Globus pallidus (tissue), 1 donor: ENCODE measurements at places on chromosomes 6 and 20.
A peak's percentile ranks its signal among the peaks of the same experiment; 100 is the strongest.

DNA sequence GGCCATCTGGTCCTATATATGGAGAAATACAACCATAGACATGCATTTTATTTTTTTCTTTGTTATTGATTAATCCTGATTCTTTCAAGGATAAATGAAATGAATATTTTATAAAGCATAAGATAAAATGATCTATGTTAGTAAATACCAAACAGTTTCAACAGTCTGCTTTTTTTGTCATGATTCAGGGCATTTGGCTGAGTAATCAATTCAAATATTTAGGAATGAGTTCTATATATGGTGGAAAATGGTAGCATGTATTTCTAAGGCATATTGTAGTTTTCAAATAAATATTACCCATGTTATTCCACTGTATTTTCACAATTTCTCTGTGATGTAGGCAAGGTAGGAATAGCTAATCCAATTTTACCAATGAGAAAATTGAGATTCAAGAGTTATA, 287.5 kb upstream of the FKBP1C start:
- no peak for DNase-seq

- no peak for DNase-seq
Measured at GRCh38 chr20:20333866-20334265, 34.0 kb upstream of the INSM1 start.

DNA sequence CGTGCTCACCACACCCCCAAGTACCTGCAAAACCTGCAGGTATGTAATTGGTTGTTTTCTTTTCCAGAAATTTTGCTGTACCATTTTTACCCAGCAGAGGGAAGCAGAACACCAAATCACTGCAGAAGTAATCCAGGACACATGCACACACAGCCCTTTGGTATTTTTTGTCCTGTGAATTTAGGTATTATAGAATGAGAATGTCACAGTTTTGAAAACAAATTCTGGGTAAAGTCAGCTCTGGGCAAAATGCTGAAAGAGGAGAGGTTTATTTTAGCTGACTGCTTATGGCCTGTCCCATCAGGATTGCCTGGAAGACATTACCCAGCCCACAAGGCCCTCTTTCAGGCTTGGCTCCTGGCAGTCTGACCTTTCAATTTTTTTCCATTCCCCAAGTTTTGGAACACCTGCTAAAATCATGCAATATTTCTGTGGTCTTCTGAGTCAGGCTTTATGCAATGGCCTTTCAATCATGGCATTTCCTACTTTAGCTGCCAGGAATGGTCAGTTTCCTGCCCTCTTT, 3.5 kb upstream of the EFHC1 start:
- DNase-seq: peak; percentile 54

DNA sequence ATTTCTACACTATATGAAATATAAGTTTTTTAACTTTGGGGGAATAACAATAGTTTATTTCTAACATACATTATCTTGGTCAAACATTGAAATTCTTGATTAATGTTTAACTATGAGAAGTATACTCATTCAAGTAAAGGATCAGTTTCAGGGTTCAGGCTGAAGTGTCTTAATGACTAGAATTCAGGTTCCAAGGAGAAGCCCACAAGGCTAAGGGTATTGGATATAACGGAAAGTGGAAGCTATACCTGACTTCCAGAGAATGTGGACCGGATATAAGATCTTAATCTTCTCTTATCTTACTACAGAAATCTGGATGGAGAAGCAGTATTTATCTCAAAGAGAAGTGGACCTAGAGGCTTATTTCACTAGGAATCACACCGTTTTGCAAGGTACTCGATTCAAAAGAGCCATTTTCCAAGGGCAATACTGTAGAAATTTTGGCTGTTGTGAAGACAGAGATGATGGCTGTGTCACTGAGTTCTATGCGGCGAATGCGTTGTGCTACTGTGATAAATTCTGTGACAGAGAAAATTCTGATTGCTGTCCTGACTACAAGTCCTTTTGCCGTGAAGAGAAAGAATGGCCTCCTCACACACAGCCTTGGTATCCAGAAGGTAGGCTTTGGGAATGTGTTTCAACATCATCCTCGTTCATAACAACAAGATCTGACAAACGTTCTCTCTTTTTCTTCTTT, at the start of gene TINAG:
TSS of gene TINAG (plus strand) at position 153 of the 697 bp plus-strand sequence. CDS start at position 263, 110 bp downstream.
- DNase-seq: no peak

DNA sequence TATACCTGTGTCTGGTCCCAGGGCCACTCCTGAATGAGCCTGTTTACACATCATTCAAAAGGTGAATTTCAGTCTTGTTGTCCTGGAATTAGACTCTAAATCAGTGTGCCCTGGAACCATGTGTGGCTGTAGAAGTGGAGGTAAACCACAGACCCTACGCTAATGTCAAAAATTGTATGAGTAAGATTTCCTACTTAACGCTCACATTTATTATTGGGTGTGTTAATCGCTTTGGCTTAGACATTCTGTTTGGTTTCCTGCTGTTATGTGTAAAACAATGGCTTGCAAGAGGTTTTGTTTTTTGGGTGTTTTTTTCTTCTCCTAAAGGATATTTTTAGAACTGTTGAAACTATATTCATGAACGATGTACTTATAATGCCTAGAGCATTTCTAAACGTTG, 19.3 kb downstream of the PLCB1 start:
- no peak for DNase-seq

GRCh38 chr6:5308066-5308465, 46.8 kb downstream of the FARS2 start:
- DNase-seq: no peak

DNA sequence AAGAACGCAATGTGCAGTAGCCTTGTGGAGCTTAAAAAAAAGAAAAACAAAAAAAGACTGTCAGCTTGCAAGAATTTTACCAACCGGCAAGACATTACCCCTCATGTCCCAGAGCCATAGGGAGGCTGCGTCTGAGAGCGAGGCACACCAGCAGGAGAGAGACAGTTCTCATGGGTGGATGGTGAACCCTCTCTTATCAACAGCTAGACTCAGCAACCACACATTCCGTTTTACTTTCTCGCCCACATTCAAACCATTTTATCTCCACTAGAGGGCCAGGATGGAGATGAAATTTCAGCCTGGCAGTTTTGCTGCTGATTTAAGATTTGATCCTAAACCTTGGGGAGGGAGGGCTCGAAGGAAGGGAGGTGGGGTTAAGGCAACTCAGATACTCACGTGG, 247.0 kb downstream of the ATXN1 start:
- peak; percentile 56 for DNase-seq

DNA sequence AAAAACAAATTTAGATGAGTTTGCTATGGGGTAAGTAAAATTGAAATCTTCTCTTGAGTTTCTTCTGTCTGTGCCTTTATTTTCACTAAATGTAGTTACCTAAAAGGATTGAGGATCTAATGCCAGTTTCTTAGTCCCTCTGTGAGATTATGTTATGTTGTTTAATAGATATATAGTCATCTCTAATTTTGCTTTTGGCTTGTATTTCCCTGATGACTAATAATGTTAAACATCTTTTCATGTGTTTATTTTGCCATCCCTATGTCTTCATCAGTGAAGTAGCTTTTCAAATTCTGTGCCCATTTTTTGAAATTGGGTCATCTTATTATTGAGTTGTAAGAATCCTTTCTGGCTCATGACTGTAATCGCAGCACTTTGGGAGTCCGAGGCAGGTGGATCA, 13.7 kb downstream of the QRSL1 start:
- no peak for DNase-seq

GRCh38 chr20:34260208-34260942, 19.2 kb downstream of the ASIP start:
- DNase-seq: no peak

GRCh38 chr20:63093966-63094766, 87.4 kb upstream of the BHLHE23 start:
- DNase-seq: no peak

DNA sequence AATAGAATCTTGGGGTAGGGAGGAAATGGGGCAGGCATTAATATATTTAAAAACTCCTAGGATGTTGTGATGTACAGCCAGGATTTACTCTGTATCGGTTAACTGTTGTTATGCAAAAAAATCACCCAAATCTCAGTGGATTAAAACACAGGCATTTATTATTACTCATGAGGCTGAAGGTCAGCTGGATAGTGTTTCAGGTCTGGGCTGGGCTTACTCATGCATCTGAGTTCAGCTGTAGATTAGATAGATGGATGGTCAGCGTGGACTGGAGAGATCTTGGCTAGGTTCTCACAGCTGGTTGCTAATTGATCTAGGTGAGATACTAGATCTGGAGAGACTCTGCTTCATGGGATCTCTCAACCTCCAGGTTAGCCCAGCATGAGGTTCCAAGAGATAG, 131.4 kb downstream of the BTBD3 start:
- no peak for DNase-seq

GRCh38 chr6:39558079-39558478, 167.1 kb downstream of the KIF6 start:
- DNase-seq: no peak

- no peak for DNase-seq
Measured at GRCh38 chr6:93849857-93850256, 430.5 kb upstream of the EPHA7 start.

GRCh38 chr6:138991206-138991605, 3.2 kb upstream of the REPS1 start:
- DNase-seq: no peak

- no peak for DNase-seq
Measured at GRCh38 chr6:8414844-8415243, 20.5 kb downstream of the SLC35B3 start.

- DNase-seq: no peak
Measured at GRCh38 chr6:3740551-3741476, 10.7 kb downstream of the PXDC1 start.

GRCh38 chr20:60055740-60056139, 97.5 kb downstream of the CDH26 start:
- DNase-seq: peak; percentile 57

- DNase-seq: no peak
Measured at GRCh38 chr20:6069669-6070068, 15.8 kb upstream of the LRRN4 start.

DNA sequence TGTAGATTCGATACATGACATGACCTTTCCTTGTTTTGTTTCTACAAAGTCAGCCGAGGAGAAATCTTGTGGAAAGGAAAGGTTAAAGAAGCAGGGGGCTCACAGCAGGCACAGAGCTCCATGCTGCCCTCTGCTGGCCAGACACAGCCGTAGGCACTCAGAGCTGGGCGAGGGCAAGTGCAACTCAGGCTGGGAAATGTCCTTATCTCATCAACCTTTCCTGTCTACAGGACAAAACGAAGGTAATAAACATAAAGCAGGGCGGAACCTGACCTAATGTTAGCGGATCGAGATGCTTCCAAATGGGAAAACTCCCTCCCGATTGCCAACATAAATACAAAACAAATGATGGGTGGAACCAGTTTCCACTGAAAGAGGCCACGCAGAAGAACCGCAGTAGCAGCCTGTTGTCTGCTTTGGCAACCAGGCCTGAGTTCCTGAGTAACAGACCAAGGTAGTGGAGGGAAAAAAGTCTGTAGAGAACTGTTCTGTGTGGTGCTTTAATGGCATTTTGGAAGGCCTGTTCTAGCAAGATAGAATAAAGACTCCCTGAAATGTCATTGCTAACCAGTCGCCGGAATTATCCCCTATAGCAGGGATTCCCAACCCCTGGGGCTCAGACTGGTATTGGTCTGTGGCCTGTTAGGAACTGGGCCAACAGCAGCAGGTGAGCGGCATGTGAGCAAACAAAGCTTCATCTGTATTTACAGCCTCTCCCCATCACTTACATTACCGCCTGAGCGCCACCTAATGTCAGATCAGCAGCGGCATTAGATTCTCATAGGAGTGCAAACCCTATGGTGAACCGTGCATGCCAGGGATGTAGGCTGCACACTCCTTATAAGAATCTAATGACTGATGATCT, 85.2 kb downstream of the MBOAT1 start:
- peak; percentile 66 for DNase-seq

DNA sequence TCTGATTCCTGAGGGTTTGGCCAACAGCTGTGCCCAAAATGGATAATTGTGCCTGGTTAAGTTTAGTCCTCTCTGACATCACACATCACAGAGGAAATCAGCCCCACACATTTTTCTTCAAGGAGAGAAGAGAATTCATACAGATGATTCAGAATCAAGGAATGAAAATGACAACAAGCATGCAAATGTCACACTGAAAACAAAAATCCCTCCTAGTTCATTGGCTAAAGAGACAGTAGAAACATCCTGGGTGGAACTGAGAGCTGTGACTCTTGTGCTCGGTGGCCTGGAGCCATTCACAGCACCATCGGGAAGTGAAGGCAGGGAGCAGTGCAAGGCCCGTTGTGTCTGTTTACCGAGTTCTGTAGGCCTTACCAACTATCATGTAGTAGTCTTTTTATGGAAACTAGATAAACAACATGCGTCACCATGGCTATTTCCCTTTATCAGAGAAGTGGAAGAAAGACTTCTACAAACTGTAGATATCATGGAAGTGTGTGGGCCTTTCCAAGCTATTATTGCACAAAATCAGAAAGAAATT, 81.7 kb upstream of the TENT5A start:
- no peak for DNase-seq

GRCh38 chr6:13508711-13509705, 21.6 kb upstream of the GFOD1 start:
- no peak for DNase-seq

DNA sequence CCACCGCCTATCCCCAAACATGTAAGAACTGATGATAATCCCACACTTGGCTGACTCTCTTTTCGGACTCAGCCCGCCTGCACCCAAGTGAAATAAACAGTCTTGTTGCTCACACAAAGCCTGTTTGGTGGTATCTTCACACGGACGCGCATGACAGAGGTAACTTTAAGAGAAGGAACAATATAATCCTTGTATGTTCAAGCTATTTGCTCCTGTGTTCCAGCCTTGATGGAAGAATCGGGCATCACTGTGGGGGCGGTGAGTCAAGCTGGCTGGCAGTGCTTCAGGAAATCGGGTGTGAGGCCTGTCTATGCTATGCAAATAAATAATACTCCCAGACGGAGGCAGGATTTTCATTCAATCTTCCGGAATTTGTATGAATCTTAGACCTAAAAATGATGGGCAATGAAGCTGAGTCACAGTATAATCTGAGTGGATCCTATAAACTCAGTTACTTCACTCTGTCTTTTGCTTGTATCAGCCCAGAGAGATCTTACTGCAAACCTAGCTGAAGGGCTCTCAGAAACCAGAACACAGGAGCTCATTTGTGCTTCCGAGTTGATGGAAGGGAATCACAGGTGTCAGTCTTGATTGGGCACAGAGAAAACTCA, 45.2 kb upstream of the NT5E start:
- DNase-seq: no peak

- DNase-seq: no peak
Measured at GRCh38 chr20:36091561-36092397, 62.8 kb upstream of the EPB41L1 start.

GRCh38 chr6:151536188-151536479, 42.3 kb downstream of the CCDC170 start:
- no peak for DNase-seq

GRCh38 chr6:105058846-105059245, 101.9 kb downstream of the LIN28B start:
- DNase-seq: no peak

GRCh38 chr6:148134592-148134991, 208.0 kb upstream of the SASH1 start:
- no peak for DNase-seq

DNA sequence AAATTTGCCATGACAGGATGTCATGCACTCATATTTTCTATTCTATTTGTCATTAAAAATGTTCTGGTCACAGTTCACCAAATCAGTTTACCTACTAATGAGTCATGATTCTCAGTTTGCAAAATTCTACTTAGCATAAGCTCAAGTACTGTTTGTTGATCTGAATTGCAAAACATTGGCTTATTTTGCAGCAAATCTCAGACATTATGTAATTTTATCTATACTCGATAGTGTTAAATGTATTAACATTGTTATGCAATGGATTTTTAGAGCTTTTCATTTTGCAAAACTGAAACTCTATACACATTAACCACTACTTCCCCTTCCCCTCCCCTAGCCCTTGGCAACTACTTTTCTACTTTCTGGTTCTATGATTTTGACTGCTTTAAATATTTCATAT, 213.8 kb upstream of the ZFP64 start:
- no peak for DNase-seq
